Stimulated activated CD4-positive, alpha-beta T cell treated with anti-CD3 and anti-CD28 coated beads, Interleukin-2, amount 100 ng/mL, for 48 hours (primary cell): ENCODE measurements at places on chromosomes 6 and 20.

DNA sequence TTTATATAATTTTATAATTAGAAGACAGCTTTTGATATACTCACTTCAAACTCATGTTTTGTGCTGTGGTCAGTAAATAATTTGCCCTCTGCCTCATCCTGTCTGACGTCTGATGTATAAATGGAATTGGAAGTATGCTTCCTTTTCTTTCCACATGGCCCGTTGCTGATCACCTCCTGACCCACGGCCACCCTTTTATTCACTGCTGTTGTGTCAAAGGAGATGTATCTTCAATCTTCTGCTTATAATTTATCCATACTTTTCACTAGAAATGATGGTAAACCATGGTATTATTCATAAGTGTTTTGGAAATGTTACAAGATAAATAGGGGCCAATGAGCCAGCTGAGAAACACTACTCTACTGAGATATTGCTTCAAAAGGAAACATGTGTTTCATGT lies 841.8 kb downstream of the PHF3 start:
- no peak for DNase-seq

GRCh38 chr20:9515214-9515585 lies 810 bp downstream of the LAMP5 start:
- DNase-seq, result no peak

DNA sequence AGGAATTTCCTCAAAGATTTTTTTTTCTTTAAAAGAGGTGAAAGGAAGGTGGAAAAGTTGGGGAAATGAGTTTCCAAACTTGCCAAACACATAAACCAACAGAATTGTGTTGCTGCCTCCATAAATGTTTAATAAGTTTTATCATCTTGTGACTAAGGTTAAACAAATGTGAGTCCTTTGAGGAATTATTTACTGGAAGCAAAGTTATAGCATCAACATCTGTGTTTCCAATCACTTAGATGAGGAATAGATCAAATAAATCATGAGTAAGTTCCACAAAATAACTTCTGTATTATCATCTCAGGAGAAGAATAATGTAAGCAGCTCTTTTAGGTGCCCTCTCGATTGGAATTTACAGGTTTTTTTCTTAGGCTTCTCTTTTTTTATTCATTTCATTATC lies 20.5 kb downstream of the TSHZ2 start:
- DNase-seq, result no peak

GRCh38 chr6:18019539-18020534 lies 32.4 kb upstream of the KIF13A start:
- no peak for DNase-seq

DNA sequence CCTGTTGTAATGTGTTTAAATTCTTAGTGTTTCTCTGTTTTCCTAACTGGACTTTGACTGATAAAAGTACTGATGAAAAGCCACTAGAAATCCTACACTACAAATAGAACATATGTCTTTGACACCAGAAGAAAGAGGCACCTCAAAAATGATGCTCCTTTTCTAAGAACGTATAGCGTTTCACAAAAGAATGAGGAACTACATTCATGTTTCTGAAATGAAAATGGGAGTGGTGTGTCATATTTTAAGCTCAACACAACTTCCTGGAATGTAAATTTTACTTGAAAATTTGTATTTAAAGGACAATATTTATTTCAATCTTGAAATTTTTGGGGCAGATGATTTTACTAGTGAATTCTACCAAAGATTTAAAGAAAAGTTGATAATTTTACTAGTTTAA lies 35.3 kb downstream of the KIAA0408 start:
- no peak for DNase-seq

GRCh38 chr6:158835616-158836221 lies 16.6 kb upstream of the EZR start:
- DNase-seq, result no peak

GRCh38 chr20:22825546-22825945 lies 209.6 kb upstream of the SSTR4 start:
- DNase-seq, result no peak

DNA sequence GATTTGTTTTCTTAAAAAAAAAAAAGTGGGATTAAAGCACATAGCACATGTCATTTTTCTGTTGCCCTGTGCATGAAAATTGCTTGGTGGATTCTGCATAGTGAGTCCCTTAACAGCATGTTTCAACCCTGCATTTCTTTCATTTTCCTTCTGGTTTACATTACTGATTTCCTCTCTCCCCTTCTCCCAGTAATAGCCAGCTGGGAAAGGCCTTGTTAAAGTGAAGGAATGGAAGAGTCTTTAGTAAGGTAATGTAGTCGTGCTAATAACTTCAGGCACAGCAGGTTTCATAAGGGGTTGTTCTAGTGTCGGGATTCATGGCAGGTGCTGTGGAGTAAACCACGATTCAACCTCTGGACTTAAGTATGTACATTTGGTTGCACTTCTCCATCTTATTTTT lies 202.4 kb downstream of the FARS2 start:
- no peak for DNase-seq

DNA sequence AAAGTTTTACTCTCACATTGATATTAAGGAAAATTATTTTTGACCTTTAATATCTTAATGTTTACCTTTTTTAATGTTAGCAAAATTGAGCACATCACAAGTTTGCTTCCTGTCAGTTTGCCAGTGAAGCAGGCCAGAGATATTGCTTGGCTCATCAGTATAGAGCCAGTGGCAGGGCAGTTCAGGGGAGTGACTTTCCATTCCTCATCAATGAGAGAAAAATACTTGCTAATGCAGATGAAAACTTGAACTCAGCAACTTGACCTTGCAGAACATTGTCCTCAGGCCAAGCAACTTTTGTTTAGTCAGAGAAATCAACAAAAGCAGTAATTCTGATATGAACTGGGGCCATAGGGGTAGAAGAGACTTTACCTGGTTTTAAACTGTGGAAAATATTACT lies 6.9 kb downstream of the TAB2 start:
- no peak for DNase-seq

DNA sequence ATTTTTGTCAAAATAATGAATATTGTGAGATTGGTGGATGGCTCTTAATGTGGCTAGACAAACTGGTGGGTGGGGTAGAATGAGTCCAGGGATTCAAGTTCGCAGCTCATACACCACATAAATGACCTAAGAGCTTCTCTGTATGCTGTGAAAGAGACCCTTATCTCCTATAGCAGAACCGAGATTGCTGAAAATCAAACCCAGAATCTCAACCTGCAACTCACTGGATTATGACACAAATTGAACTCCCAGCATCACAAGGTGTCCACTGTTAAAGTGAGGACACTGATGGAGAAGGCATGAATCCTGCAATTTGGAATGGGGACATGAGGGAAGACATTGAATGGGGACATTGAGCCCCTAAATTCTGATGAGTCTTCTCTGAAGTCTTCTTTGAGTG lies 51.3 kb upstream of the CNKSR3 start:
- DNase-seq, result no peak
